ENCODE measurements at places on chromosomes 2 and 18.

DNA sequence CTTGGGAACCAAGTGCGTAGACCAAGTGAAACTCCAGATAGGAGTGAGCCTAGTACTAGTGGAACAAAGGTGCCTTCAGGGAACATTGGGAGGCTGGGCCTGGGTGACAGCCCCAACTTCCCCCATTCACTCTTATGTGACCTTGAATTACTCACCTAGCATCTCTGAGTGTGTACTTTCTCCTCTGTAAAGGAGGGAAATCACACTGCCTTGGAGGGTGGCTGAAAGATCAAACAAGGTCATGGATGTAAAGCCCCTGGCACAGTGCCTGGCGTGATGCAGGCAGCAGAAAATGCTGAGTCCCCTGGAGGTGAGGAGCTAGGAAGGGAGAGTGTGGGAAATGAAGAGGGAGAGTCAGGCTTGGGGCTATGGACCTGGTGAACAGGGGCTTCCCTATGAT is 45.9 kb downstream of the MARCO start:
- H3K27me3 ChIP-seq: peaks cover 23% of the 10 kb centered on the region
- no peaks in the 10 kb centered on the region for H3K36me3 ChIP-seq
- no peak overlapping the region for H3K27ac ChIP-seq
- no peak for DNase-seq
- no peaks in the 10 kb centered on the region for H3K4me1 ChIP-seq
- H3K4me3 ChIP-seq: no peak overlapping the region

DNA sequence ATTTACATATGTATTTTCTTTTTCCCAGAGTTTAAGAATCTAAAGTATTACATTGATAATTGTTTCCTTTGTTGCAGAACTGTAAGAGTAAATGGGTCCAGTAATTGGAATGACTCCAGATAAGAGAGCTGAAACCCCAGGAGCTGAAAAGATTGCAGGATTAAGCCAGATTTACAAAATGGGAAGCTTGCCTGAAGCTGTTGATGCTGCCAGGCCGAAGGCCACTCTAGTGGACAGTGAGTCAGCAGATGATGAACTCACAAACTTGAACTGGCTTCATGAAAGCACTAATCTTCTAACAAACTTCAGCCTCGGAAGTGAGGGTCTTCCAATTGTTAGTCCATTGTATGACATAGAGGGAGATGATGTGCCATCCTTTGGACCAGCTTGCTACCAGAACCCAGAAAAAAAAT is 183.8 kb upstream of the STON1 start:
- peak overlapping the region; percentile 77 for H3K27ac ChIP-seq
- H3K4me3 ChIP-seq: peak overlapping the region; percentile 5
- H3K4me1 ChIP-seq: peaks cover 67% of the 10 kb centered on the region
- peaks cover 15% of the 10 kb centered on the region for H3K36me3 ChIP-seq
- DNase-seq: peak; percentile 89
- no peaks in the 10 kb centered on the region for H3K27me3 ChIP-seq

GRCh38 chr18:56647071-56647470 is 4.1 kb upstream of the WDR7 start:
- H3K4me1 ChIP-seq: peaks cover 14% of the 10 kb centered on the region
- H3K27me3 ChIP-seq: no peaks in the 10 kb centered on the region
- no peaks in the 10 kb centered on the region for H3K36me3 ChIP-seq

DNA sequence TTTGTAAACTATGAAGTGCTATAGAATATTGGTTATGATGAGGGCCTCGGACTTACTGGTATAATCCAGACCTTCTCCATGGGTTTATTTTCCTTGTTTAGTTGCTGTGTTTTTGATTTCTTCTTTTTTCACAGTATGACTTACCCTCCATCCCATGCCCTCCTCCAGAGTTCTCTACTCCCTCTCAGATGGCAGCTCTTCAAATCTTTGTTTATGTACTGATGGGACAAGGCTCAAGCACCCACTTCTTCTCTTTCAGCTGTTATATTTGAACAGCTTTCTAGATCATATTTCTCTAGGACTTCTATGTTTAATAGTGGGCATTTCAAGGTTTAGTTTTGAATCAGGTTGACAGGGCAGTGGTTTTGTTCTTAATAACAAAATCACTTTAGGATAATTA is 43.9 kb downstream of the CLIP4 start:
- no peak for DNase-seq
- no peaks in the 10 kb centered on the region for H3K36me3 ChIP-seq

GRCh38 chr18:5729983-5730699 is 165.2 kb downstream of the TMEM200C start:
- no peaks in the 10 kb centered on the region for H3K36me3 ChIP-seq
- H3K4me1 ChIP-seq: no peaks in the 10 kb centered on the region
- no peak for DNase-seq
- H3K27me3 ChIP-seq: peaks cover 2% of the 10 kb centered on the region

GRCh38 chr2:26469092-26469710 is 8.7 kb downstream of the OTOF start:
- peaks cover 1% of the 10 kb centered on the region for H3K4me1 ChIP-seq
- peak; percentile 73 for DNase-seq
- no peak overlapping the region for H3K27ac ChIP-seq
- no peaks in the 10 kb centered on the region for H3K36me3 ChIP-seq
- H3K27me3 ChIP-seq: no peaks in the 10 kb centered on the region

GRCh38 chr18:58754544-58755068 is 83.3 kb downstream of the MALT1 start:
- peaks cover 7% of the 10 kb centered on the region for H3K36me3 ChIP-seq
- no peak for DNase-seq
- H3K27ac ChIP-seq: no peak overlapping the region
- no peak overlapping the region for H3K4me3 ChIP-seq

DNA sequence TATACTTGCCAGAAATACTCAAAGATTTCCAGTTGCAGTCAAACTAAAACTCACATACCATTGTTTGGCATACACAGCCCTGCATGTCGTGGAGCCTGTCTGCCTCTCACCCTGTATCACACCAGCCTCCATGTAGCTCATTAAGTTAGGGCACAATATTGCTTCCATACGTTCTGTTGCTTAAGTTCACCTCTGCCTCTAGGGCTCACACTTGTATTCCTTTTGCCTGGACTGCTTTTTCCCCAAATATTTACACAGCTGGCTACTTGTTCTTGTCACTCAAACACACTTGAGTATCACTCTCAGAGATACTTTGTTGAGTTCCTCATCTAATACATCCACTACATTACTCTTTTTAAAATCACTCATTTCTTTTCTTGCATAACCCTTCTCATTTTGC is 83.1 kb downstream of the PTH2R start:
- H3K27me3 ChIP-seq: no peaks in the 10 kb centered on the region
- no peak for DNase-seq
- H3K36me3 ChIP-seq: no peaks in the 10 kb centered on the region
- H3K4me1 ChIP-seq: no peaks in the 10 kb centered on the region
- no peak overlapping the region for H3K27ac ChIP-seq

GRCh38 chr18:57404345-57404744 is 30.8 kb upstream of the ONECUT2 start:
- no peak overlapping the region for H3K27ac ChIP-seq
- H3K4me1 ChIP-seq: no peaks in the 10 kb centered on the region
- no peak overlapping the region for H3K4me3 ChIP-seq
- DNase-seq: no peak

DNA sequence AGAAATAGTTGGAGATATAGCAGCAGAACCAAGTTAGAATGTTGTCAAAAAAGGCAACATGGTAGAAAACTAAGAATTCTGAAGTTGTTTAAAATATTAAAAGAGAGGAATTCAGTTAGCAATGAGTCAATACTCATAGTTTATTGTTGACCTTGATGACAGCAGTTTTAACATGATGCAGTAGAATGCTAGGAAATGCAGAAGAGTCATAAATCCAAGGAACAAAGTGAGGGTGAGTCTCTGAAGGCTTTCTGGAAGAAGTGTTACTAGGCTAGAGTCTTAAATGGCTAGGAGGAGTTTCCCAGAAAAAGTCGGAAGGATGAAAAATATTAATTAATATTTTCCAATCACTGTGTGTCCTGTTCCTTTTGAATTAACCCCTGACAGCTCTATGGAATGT is 807.3 kb downstream of the TSN start:
- H3K36me3 ChIP-seq: no peaks in the 10 kb centered on the region
- no peak overlapping the region for H3K4me3 ChIP-seq
- no peak for DNase-seq
- H3K4me1 ChIP-seq: no peaks in the 10 kb centered on the region
- H3K27ac ChIP-seq: no peak overlapping the region

- 0 out of 2 replicates have a peak, but pooled peaks cover 5% of the 10 kb centered on the region for H3K4me1 ChIP-seq
- H3K27me3 ChIP-seq: peaks cover 32% of the 10 kb centered on the region
- H3K4me3 ChIP-seq: no peak overlapping the region
- no peak overlapping the region for H3K27ac ChIP-seq
- no peaks in the 10 kb centered on the region for H3K36me3 ChIP-seq
These were observed 60.9 kb upstream of the HPCAL1 start for GRCh38 chr2:10241641-10242430.

DNA sequence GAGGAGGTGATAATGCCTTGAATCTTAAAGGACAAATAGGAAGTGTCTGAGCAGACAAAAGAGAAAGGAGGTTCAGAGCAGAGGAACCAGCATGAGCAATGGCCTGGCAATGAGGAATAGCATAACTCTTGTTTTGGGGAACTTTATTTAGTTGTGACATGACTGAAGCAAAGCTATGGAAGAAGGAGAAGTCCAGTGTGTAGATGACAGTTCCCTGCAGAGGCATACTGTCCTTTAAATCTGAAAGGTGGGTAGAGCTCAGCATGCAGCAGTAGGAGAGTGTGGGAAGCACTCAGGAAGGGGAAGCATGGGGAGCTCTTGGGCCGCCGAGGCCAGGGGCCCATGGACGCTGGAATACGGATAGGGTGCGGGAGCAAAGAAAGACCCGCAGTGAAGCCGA is 173.8 kb downstream of the SEPTIN10 start:
- no peak overlapping the region for H3K4me3 ChIP-seq

GRCh38 chr2:137123226-137123625 is 357.9 kb downstream of the THSD7B start:
- H3K4me1 ChIP-seq: no peaks in the 10 kb centered on the region
- no peak for DNase-seq
- H3K36me3 ChIP-seq: no peaks in the 10 kb centered on the region
- no peak overlapping the region for H3K4me3 ChIP-seq
- H3K27me3 ChIP-seq: no peaks in the 10 kb centered on the region

DNA sequence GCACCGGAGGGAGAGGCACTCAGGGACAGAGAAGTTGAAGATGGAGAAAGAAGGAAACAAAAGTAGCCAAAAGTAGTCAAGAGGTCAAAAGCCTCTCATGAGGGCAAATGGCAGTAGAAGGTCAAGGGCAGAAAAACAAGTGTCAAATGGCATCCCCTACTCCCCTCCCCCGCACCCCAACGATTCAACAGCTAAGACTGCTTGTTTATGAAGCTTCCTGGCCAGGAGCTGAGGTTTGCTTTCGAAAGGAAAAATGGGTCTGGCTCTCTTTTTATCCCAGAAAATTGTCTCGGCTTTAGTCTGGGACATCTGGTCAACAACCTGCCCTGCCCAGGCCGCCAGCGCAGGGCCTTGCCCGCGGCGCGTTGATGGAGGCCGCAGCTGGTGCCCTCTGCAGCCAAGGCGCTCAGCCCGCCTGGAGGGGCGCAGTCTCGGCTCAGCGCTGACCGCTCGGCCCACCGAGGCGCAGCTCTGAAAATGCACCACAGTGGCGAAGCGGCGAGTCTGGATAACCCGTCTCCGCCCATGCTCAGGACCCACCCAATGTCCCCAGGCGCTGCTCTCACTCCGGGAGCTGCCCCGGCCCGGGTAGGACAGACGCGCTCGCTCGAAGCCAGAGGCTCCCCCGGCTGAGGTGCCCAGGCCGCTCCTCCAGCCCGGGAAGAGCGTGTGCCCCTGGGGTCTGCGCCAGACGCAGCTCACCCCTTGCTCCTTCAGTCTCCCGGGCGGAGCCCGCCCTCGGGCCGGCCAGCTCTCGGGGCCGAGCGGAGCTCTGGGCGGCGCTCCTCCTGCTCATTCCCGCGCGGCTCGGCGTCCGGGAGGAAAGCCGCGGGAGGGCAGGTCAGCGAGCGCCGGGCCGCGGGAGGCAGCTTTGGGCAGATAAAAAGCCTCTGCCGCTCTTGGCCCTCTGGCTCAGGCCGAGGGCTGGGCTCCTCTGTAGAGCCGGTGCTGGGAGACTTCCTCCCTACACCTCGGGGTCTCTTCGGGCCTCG is 1.8 kb upstream of the TBR1 start:
- peak overlapping the region; percentile 47 for H3K4me3 ChIP-seq
- no peaks in the 10 kb centered on the region for H3K36me3 ChIP-seq
- DNase-seq: peak; percentile 23
- no peak overlapping the region for H3K27ac ChIP-seq
- peaks cover 16% of the 10 kb centered on the region for H3K27me3 ChIP-seq

DNA sequence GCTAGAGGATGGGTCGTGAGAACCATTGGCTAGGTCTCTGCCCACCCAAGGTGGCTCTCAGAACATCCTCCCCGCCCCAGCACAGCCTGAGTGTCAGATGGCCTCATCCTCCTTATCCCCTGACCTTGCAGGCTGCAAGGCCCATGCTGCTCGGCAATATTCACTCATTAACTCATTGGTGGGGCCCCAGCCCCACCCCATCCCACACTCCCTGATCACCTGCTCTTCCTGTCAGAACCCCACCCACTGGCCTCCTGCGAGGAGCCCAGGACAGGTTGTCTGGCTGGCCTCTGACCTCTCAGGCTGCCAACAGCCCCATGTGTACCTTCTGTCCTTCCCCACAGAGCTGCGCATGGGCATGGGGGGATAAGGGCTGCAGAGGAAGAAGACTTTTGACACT is 5.3 kb downstream of the ADCY3 start:
- H3K27ac ChIP-seq: no peak overlapping the region
- H3K27me3 ChIP-seq: peaks cover 66% of the 10 kb centered on the region
- H3K36me3 ChIP-seq: no peaks in the 10 kb centered on the region
- H3K4me3 ChIP-seq: no peak overlapping the region
- H3K4me1 ChIP-seq: 0 out of 2 replicates have a peak, but pooled peaks cover 5% of the 10 kb centered on the region
- no peak for DNase-seq

DNA sequence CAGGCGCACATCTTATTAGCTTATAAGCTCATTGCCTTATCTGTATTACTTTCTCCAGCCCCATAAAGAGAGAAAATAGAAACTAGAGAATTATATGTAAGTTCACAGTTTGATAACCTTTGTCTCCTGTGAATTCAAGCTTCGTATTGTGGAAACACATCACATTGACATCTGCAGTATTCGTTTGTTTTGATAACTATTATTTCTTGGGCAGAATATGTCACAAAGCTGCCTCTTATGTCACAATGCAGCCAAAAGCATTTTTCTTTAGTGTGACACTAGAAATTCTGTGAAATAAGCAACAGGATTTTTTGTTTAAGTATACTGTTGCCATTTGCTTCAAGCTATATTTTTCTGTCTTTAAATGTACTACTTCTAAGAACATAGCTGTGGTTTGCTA is 221.5 kb downstream of the DOK6 start:
- no peaks in the 10 kb centered on the region for H3K36me3 ChIP-seq
- no peak overlapping the region for H3K27ac ChIP-seq
- no peaks in the 10 kb centered on the region for H3K4me1 ChIP-seq
- H3K27me3 ChIP-seq: no peaks in the 10 kb centered on the region
- no peak for DNase-seq

- no peak overlapping the region for H3K4me3 ChIP-seq
- no peaks in the 10 kb centered on the region for H3K36me3 ChIP-seq
- no peaks in the 10 kb centered on the region for H3K27me3 ChIP-seq
- H3K27ac ChIP-seq: no peak overlapping the region
These were observed 214.7 kb downstream of the RAD51AP2 start for GRCh38 chr2:17303521-17303920.

Data from HepG2 (cell line).